HFFc6 (cell line): ENCODE measurements at places on chromosomes 12 and 14. TPM values are rescaled to one million over a fixed set of nuclear protein-coding genes. Genes with fewer than 3 reads are reported as not detected.

Gene PAH
- not detected in 3 replicates for total RNA-seq

Gene MMP14
- 299 to 330 TPM (median 322 TPM) in 3 replicates for total RNA-seq

Gene PTGDR
- not detected in 3 replicates for total RNA-seq

Gene KLHDC1
- 1.5 to 1.8 TPM (median 1.6 TPM) in 3 replicates for total RNA-seq

Gene KLRC1
- total RNA-seq = not detected in 2 replicates

Gene TAS2R9
- total RNA-seq = not detected in 3 replicates

Gene GALNT8
- not detected in 3 replicates for total RNA-seq

Gene AMIGO2
- total RNA-seq = 46.6 and 75.2 TPM in 2 replicates

Gene PLEKHH1
- total RNA-seq = 0.24 to 0.50 TPM (median 0.26 TPM) in 3 replicates

Gene TAS2R7
- not detected in 2 replicates for total RNA-seq

Gene FAIM2
- 0.34 to 0.92 TPM (median 0.60 TPM) in 3 replicates for total RNA-seq

Gene OAS2
- total RNA-seq = 0.39 to 0.55 TPM (median 0.45 TPM) in 3 replicates

Gene UBR7
- total RNA-seq = 15.8 and 21.1 TPM in 2 replicates

Gene DYRK4
- 35.9 to 40.6 TPM (median 40.0 TPM) in 3 replicates for total RNA-seq
